ENCODE measurements at places on chromosomes 3 and 15.

DNA sequence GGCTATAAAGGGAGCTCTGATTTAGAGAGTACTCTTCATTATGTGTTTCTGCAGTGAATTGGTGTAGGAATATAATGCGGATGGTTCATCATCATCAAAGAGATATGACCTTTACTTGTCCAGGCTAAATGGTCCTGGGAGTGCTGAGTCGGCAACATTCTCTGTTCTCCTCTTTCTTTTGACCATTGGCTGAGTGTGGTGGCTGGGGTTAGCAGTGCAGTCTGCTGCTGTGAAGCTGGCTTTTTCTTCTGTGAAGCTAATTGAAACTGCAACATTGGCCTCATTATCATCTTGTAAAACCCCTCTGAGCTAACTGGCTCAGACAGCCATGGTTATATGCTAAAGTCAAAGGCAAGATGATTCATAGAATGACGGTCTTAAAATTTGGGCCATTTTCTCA lies 83.8 kb downstream of the THRB start:
- no peak for DNase-seq

- no peak for DNase-seq
Measured at GRCh38 chr3:78832785-78833204, 935.0 kb downstream of the ROBO1 start.

- DNase-seq = no peak
Measured at GRCh38 chr15:100671858-100672543, 69.6 kb downstream of the ASB7 start.

- no peak for DNase-seq
Measured at GRCh38 chr3:173055228-173055933, 85.7 kb downstream of the SPATA16 start.

DNA sequence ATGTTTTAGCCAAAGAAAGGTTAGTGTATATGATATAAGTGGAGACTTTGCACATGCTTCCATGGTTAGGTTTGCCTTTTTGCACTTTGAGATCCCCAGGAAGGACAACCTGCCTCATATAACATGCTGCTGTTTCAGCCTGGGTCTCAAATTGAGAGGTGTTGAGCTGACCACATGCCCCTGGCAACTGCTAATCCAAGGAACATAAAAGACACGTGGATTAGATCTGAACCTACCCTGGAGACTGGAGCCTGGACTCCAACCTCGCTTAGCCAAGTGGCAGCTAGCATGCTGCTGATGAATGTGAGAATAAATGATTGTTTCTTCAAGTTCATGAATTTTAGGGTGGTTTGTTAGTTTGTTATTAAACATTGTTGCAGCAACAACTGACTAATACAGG lies 301.8 kb upstream of the TBC1D5 start:
- DNase-seq = no peak

DNA sequence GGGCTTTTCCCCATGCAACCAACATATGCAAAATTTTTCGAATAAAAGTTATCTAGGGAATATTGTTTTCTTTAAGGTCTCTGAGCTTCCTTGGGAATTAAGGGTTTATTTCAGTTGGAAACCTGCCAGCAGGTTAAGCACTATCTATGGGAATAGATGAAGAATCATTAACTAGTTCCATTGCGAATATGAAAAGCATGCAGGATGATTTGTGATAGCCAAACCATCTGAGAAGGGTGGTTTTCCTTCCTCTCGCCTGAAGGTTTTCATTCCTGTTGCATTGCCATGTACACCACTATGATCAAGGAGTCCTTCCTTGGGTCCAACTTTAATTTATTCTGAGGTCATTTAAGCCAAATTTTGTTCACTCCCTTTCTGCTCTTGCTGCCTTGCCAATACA lies 184.9 kb downstream of the NR2F2 start:
- no peak for DNase-seq

- no peak for DNase-seq
Measured at GRCh38 chr15:65663521-65663920, 41.8 kb downstream of the SLC24A1 start.

GRCh38 chr3:127749361-127749760 lies 73.0 kb downstream of the MGLL start:
- DNase-seq = no peak

GRCh38 chr3:45553469-45553974 lies 41.0 kb upstream of the LIMD1 start:
- no peak for DNase-seq

GRCh38 chr3:25826510-25826909 lies 36.6 kb downstream of the OXSM start:
- DNase-seq = no peak

DNA sequence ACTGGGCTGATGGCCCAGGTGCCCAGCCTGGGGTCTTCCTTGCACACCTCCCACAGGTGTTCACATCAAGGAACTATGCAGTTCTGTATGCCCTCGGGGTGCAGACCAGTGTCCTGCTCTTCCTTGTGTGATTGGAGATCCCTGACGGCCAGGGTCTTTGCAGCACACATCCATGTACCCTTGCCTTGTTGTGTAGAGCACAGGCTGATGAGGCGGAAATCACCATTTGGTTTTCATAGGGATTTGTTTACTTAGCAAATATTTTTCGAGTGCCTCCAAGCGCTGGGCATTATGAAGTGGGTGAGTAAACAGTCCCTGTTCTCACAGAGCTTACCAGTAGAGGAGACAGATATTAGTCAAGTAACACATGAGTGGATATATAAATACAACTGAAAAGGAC lies 209.3 kb upstream of the UMPS start:
- no peak for DNase-seq

- DNase-seq = no peak
Measured at GRCh38 chr15:81849289-81849688, 196.5 kb downstream of the MEX3B start.

GRCh38 chr15:38576261-38576660 lies 11.6 kb upstream of the RASGRP1 start:
- no peak for DNase-seq

DNA sequence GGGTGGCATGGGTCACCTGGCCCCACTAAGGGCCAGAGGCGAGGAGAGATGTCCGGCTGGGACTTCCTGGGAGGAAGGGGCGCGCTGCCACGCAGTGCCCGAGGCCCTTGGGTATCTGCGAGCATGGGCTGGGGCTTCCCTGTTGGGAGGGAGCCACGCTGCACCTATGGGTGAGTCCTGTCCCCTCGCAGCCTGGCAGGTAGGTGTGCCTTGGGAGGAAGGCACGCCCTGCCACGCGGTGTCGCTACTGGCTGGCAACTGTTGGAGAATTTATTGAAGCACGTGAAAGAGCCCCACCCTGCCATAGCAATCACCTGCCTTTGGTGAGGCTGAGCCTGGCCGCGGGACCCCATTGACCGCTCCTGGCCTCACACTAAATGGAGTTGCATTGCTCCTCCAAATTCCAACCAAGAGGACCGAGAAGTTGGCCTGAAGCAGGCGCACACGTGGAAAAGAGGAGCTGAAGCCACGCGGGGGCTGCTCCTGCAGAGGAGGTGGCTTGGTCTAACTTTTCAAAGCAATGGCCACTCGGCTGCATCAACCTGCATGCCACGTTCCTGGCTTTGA lies 134.2 kb downstream of the TJP1 start:
- no peak for DNase-seq

DNA sequence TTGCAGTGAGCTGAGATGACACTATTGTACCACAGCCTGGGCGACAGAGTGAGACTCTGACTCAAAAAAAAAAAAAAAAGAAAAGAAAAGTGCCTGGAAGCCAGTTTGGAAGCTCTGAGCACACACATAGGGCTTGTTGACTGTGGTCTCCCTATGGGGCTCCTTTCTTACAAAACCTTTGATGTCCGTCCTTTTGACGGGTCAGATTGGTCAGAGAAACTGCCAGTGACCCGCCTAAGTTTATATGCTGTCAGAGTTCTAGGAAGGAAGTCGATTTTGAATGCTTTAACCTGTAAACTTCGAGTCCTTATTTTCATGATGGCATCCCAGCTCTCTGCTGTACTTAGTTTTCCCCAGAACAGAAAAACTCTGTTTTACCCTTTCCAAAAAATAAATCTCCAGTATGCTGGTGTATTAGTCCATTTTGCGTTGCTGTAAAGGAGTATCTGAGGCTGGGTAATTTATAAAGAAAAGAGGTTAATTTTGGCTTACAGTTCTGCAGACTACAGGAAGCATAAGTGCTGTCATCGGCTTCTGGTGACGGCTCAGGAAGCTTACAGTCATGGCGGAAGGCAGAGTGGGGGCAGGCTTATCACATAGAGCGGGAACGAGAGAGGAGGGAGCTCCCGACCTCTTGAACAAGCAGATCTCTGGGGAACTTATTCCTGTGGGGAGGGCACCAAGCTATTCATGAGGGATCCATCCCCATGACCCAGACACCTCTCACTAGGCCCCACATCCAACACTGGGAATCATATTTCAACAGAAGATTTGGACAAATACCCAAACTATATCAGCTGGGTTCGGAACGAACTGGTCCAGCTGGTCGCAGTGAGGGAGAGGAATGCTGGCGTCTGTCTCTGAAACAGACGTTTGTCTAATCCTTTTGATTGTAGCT lies 72.3 kb downstream of the LMLN start:
- DNase-seq = no peak

GRCh38 chr3:128280481-128281052 lies 127.3 kb downstream of the EEFSEC start:
- DNase-seq = no peak
